ENCODE measurements at places on chromosomes 12 and 14. TPM values are rescaled to one million over a fixed set of nuclear protein-coding genes. Genes with fewer than 3 reads are reported as not detected.

The RNFT2 gene
- total RNA-seq = 6.6 TPM

The CLSTN3 gene
- total RNA-seq = 16.0 TPM

The COL2A1 gene
- not detected for total RNA-seq

The RFLNA gene
- total RNA-seq = 0.18 TPM

The TMPRSS12 gene
- total RNA-seq = not detected

The ART4 gene
- not detected for total RNA-seq

The MYF5 gene
- not detected for total RNA-seq

The TRHDE gene
- total RNA-seq = 22.0 TPM

The ITGB7 gene
- not detected for total RNA-seq

The NID2 gene
- 137 TPM for total RNA-seq

The RARG gene
- 49.9 TPM for total RNA-seq

The TARBP2 gene
- total RNA-seq = 49.3 TPM

The KRT2 gene
- total RNA-seq = not detected

The CARMIL3 gene
- total RNA-seq = not detected

The SERPINA5 gene
- not detected for total RNA-seq

The KRT72 gene
- total RNA-seq = not detected

The PZP gene
- total RNA-seq = not detected

The SENP1 gene
- 9.2 TPM for total RNA-seq

The TAS2R10 gene
- total RNA-seq = not detected

The SCNN1A gene
- 0.29 TPM for total RNA-seq

The PTHLH gene
- not detected for total RNA-seq

The TEP1 gene
- total RNA-seq = 11.5 TPM

The PRR4 gene
- total RNA-seq = not detected

The KRT6C gene
- not detected for total RNA-seq

The SNW1 gene
- 57.8 TPM for total RNA-seq

The STYK1 gene
- total RNA-seq = not detected

The OR6C2 gene
- not detected for total RNA-seq

The DDIT3 gene
- total RNA-seq = 32.9 TPM

The DHH gene
- total RNA-seq = not detected

The NRXN3 gene
- 2.1 TPM for total RNA-seq

The ABCD2 gene
- 0.18 TPM for total RNA-seq

The MFAP5 gene
- total RNA-seq = 3.2 TPM

The GDF3 gene
- total RNA-seq = not detected

The KRT73 gene
- total RNA-seq = not detected

The LTB4R2 gene
- 1.4 TPM for total RNA-seq

The CCNT1 gene
- total RNA-seq = 16.1 TPM

The SERPINA9 gene
- not detected for total RNA-seq

The TMEM106C gene
- 84.7 TPM for total RNA-seq

The ATP5F1B gene
- total RNA-seq = 627 TPM

The DNAAF2 gene
- total RNA-seq = 3.5 TPM

The ABCC9 gene
- total RNA-seq = 6.1 TPM

The SPIC gene
- not detected for total RNA-seq

The ACRBP gene
- total RNA-seq = 0.18 TPM

Data from myometrial cell (primary cell).